ENCODE measurements at places on chromosomes 6 and 20.
A peak's percentile ranks its signal among the peaks of the same experiment; 100 is the strongest.

GRCh38 chr20:10300582-10301446, 82.2 kb downstream of the SNAP25 start:
- DNase-seq: no peak

DNA sequence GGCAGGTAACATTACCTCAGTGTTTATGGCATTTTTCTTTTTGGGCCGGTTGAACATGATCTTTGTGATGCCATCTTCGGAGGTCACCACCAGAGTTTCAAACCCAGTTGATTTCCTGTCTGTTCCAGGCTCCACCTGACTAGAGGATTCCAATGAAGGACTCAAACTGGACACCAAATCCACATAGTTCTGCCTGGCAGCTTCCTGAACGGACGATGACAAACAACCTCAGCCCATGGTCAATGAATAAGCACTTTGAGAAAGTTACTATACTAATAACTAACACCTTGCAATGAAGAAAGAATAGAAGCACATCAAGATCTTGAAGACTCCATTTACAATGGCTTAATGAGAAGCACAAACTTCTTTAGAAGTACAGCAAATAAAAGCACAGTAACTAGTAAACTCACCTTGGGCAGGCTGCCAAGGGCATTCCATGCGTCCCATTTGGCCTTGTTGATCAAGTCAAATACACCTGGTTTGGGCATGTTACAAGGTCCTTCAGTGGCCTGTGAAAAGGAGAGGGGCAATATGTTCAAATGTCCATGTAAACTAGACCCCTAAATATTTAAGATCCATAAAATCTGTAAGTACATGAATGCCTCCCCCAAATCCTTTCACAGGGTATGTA, 4.9 kb downstream of the ECI2 start:
- DNase-seq: no peak

DNA sequence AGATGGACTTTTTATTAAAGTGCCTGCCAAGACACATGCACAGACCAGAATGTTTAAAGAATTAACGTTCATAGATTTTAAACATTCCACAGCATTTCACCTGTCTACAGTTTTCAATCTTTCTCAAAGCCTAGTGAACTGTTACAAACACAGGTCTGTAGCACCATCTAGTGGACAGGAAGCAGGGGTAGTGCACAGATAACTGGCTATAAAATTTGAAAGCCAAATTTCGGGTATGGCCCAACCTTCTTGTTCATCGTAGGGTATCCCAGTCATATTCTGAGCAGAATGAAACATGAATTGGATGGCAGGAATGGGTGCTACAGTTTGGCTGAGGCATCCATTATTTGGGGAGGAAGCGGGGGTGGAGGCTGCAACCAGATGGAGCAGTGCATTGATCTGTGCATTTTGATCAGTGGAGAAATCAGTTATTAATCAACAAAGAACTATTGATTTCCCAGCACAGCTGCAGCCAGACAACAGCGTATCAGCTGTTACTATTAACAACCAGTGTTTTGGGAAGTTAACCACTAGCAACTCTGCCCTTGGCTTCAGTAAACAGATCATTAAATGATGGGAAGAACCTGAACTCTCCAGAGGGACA, 56.1 kb upstream of the B3GAT2 start:
- DNase-seq: no peak

GRCh38 chr20:57225197-57225733, 41.2 kb downstream of the BMP7 start:
- DNase-seq: no peak

DNA sequence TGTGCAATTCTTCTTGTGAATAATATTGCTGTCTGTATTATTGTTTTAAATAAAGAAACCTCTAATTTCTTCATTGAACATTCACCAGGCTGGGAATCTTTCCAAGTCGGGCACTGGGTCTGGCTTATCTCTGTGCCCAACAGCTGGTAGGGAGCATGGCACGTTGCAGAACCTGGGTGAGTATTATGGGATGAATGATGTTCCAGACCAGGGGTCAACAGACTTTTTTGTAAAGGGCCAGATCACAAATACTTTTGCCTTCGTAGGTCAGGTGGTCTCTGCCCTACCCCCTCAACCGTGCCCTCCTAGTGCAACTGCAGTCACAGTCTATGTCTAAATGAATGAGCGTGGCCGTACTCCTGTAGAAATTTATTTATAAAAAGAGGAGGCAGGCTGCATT, 81.6 kb upstream of the FOXQ1 start:
- no peak for DNase-seq

- DNase-seq: no peak
Observed at GRCh38 chr6:154874773-154875592, 120.1 kb upstream of the TIAM2 start.

DNA sequence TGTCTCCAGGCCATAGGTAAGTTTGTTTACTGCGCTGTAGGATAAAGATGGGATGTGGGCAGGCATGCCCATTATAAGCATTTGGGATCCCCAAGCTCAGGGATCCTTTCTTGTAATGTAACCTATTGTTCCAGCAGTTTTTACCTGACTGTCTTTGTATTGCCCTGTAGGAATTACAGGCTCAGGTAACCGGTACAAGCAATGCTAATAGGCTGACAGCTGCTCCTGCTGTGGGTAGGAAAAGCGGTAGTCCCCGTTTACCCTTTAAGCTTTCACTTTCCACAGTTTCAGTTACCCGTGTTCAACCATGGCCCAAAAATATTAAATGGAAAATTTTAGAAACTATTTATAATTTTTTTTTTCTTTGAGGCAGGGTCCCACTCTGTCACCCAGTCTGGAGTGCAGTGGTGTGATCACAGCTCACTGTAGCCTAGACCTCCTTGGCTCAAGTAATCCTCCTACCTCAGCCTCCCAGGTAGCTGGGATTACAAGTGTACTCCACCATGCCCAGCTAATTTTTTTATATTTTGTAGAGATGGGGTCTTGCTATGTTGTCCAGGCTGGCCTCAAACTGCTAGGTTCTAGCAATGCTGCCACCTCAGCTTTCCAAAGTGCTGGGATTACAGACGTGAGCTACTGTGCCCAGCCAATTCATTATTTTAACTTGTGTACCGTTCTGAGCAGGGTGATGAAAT, 108.6 kb downstream of the CDYL start:
- DNase-seq: no peak

- DNase-seq: no peak
Observed at GRCh38 chr6:40352006-40352405, 235.2 kb downstream of the LRFN2 start.

DNA sequence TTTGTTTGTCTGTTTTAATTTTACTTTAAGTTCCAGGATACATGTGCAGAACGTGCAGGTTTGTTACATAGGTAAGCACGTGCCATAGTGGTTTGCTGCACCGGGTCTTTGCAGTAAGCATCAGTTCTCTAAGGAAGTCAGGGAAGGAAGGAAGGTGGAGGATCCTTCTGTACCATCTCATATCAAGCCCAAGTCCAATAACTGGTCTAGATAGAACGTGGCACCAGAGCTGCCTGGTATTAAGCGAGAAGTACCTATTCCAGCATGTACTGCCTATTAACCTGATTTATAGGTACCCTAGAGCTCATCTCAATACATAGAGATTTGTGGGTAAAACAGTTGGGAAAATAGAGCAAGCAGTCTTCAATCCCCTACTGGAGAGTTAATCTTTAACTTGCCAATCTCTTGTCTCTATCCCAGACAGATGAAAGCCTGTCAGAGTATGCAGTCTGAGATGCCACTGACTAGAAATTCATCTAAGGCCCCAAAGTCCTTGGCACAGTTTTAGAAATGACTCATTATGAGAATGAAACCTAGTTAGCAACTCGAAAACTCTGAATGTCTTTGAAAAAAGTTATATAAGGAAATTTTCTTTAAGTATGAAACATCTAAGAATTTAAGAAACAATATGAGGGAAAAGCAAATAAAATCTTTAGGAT, 144.9 kb downstream of the TFAP2A start:
- DNase-seq: no peak

GRCh38 chr6:20882014-20882413, 347.8 kb downstream of the CDKAL1 start:
- no peak for DNase-seq

DNA sequence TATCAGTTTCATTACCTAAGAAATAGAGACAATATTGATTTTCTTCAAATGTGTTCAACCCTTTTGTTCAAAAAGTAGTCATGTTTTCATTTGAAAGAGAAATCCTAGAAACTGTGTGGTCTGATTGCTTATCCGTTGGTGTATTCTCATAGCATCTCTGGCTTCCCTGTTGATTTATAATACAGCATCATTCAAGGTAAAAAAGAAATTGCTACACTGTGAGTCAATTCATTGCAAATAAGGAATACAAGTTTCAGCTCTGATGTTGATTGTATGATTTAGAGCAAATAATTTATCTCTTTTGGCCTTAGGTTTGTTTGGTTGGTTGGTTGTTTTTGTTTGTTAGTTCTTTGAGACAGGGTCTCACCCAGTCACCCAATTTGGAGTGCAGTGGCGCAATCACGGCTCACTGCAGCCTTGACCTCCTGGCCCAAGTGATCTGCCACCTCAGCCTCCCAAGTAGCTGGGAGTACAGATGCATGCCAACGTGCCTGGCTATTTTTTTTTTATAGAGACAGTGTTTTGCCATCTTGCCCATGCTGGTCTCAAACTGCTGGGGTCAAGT, 185.5 kb upstream of the TNFAIP3 start:
- DNase-seq: no peak

DNA sequence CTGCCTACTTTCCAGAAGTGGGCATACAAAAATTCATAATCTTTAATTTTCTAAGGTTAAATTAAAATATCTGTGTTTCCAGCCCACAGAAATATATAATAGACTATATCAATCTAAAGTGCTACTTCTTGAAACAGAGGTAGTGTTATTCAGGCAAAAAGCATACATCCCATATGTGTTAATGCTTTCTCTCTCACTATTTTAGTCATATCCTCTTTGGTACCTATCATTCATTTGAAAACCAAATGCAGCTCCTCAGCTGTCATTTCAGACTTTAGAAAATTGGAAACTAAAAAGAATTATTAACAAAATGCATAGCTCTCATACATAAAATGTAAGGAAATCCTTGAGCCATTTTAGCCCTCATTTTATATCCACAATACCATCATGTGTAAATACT, 925 bp downstream of the FHL5 start:
- DNase-seq: no peak

GRCh38 chr6:38715016-38715689, at the start of gene DNAH8:
Gene DNAH8, plus strand, starts transcription at chr6:38715311. Its CDS starts 7,499 bp downstream, at chr6:38722810.
- no peak for DNase-seq

GRCh38 chr6:83853178-83854000, at the start of gene RIPPLY2:
Gene RIPPLY2, plus strand, starts transcription at chr6:83853360. Its CDS starts 57 bp downstream, at chr6:83853417.
- peak; percentile 29 for DNase-seq

- DNase-seq: no peak
Observed at GRCh38 chr6:46832816-46833215, 39.6 kb downstream of the MEP1A start.

GRCh38 chr20:40634891-40635290, 54.1 kb downstream of the MAFB start:
- DNase-seq: no peak

GRCh38 chr20:50514750-50515149, 4.6 kb downstream of the PTPN1 start:
- no peak for DNase-seq

GRCh38 chr6:112018619-112019416, 35.1 kb upstream of the CCN6 start:
- DNase-seq: no peak

- DNase-seq: no peak
Observed at GRCh38 chr20:63168861-63169260, 47.1 kb downstream of the YTHDF1 start.

DNA sequence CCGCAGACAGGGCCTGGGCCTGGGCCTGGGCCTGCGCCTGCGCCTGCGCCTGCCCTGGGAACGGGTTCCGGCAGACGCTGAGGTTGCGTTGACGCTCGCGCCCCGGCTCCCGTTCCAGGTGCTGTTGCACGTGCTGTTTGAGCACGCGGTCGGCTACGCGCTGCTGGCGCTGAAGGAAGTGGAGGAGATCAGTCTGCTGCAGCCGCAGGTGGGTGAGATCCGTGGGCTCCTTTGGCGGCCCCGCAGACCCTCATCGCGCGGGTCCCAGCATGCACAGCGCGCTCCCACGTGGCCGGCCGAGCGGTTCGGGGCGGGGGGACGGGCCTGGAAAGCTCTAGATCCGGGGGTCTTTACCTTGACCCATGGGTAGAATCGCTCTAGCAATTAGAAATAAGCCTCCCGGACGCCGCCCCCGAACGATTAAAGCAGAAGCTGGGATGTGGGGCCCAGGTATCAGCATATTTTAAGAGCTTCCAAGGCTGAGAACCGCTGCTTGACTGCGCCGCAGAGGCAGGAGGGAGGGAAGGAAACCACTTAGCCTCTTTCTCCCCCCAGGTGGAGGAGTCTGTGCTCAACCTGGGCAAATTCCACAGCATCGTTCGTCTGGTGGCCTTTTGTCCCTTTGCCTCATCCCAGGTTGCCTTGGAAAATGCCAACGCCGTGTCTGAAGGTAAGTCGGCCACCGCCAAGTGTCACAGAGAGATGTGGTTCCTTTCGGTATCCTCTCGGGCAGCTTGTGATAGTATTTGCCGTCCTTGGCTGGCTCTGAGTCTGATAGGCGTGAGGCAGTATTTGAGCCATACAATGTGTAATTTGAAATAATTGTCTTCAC, 508 bp downstream of the NOP56 start:
- no peak for DNase-seq

DNA sequence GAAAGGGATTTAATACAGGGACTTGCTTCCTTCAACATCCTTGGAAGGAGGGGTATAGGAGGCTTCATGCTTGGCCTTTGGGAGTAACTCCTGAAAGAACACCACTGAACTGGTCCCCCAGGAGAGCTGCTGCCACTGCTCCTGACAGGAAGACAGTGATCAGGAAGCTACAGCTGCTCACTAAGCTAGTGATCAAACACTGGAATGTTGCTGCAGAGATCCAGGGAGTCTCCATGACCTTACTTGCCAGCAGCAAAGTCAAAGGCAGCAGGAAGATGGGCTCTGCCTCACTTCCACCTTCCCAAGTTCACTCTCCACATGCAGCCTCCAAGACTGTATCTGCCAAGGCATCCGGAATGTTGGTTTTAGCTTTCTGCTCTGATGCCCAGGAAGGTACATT, 31.8 kb downstream of the PIM1 start:
- DNase-seq: no peak

GRCh38 chr20:49559411-49560081, 8.4 kb downstream of the PTGIS start:
- no peak for DNase-seq

DNA sequence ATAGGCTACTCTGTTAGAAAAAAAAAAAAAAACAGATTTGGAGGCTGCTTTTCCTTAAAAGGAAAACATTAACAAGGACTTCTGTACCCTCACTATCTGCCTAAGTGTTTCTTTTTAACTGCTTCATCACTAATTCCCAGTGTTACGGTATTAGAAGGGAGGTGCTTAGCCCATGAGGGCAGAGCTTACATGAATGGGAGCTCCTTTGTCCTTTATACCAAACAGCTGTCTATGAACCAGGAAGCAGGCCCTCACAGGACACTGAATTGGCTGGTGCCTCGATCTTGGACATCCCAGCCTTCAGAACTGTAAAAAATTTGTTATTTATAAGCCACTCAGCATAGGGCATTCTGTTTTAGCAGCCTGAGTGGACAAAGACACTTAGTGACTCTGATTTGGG, 215.6 kb upstream of the NRSN1 start:
- no peak for DNase-seq

DNA sequence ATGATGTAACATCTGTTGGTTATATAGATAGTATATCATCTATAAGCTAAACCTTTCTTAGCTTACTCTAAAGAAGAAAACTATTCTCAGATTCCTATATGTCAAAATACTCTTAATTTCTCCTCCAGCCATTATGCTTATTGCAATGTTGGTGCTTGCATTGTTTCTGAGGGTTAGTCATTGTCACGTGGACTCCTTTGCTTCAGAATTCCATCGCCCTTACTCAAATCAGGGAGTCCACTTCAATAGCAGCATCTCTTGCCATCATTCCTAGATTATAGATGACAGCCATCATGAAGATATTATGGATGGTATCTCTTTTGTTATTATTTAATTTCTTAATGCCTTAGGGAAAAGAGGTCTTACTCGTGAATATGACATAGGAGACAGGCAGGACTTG, 776.1 kb downstream of the TENT5A start:
- no peak for DNase-seq

All from GOT3 (cell line).